Dermis microvascular lymphatic vessel endothelial cell (primary cell): ENCODE measurements at places on chromosomes 5 and 9. TPM values are rescaled to one million over a fixed set of nuclear protein-coding genes. Genes with fewer than 3 reads are reported as not detected.

Gene CERCAM
- 17.5 and 28.2 TPM in 2 replicates for total RNA-seq

Gene ISL1
- not detected in 2 replicates for total RNA-seq

Gene PCSK1
- 0.13 and 0.26 TPM in 2 replicates for total RNA-seq

Gene PCDHGA9
- total RNA-seq, result 1.4 and 2.4 TPM in 2 replicates
